ENCODE measurements at places on chromosomes 5 and 9.
A peak's percentile ranks its signal among the peaks of the same experiment; 100 is the strongest.

- no peak for DNase-seq
Measured at GRCh38 chr5:154523709-154524108, 45.7 kb upstream of the HAND1 start.

DNA sequence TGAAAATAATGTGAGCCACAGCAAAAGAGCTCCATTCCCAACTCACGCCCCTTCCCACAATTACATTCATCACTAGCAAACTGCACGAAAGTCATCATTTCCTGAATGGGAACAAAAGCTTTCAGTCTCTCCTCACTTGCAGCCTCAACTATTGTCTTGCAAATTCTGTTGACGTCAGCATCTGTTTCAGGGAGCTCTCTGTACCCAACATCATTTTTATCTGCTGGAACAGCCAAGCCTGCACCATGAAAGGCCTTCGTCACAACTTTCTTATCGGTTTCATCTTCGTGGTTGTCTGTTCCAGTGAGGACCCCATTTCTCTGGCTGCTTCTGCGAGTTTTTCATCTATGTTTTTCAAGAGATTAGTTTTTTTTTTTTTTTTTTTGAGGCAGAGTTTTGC lies 14.3 kb upstream of the RNF130 start:
- DNase-seq, result peak; percentile 13

DNA sequence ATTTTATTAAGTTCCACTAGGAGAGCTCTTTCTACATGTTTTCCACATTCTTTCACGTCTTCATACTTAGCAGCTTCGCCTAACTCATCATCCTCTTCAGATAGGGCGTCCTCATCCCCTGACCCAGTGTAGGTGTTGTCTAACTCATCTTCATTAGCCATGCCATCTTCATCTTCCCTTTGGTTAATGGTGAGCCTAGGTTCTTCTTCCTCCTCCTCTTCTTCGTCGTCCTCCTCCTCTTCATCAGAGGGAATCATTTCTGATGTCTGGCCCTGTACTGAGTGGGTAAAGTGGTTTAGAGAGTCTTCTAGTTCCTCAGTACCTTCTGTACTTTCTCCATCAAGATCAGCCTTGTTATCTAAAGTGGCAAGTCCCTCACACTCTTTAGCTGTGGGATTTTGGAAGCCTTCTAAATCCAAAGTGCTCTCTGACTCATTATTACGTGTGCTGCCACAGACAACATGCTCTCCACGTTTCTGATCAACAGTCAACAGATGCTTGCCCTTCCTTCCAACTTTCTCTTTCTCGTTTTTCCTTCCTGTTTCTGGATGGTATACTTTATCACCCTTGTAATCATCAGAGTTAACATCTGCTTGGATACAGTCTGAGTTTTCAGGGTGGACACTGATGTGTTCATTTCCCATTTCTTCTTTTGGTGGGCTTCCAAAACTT lies 31.1 kb downstream of the TUT7 start:
- no peak for DNase-seq

GRCh38 chr9:98006127-98006796 lies 23.1 kb downstream of the ANP32B start:
- DNase-seq, result no peak

DNA sequence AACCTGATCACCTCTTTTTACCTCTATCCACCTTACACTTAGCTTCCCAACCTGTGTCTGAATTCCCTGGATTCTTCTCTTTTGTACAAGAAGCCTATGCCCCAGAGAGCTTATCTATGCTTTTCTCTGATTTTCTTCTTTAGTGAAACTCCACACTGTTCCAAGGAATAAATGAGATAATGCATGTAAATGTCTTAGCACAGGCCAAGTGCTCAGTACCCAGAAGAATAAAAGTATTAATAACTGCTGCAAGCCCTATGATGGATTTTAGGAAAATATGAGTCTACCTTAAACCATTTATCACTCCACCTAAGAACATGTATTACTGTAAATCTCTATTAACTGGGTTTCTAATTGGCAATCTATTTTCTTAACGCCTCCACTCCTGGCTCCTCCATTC lies 168.5 kb upstream of the TNC start:
- DNase-seq, result no peak

GRCh38 chr5:117131048-117131679 lies 556.5 kb upstream of the SEMA6A start:
- DNase-seq, result no peak

DNA sequence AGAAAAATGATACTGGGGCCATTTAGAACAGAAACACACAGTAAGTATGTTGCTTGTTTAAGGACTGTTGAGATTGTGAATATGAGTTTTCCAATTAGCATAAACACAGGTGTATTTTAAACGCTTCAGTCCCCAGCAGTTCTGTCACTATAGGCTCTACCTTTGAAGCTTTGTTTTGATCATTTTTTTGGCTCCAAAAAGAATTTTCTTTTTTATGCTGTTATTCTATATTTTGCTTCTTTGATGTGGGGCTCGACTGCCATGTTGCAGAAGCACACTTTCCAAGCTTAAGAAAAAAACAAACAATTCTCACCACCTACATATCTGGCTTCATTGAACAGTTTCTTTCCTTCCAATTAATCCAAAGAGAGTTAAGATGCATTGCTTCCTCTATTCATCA lies 131.0 kb upstream of the DMAC1 start:
- no peak for DNase-seq

- no peak for DNase-seq
Measured at GRCh38 chr5:75441560-75441959, 69.9 kb downstream of the CERT1 start.

DNA sequence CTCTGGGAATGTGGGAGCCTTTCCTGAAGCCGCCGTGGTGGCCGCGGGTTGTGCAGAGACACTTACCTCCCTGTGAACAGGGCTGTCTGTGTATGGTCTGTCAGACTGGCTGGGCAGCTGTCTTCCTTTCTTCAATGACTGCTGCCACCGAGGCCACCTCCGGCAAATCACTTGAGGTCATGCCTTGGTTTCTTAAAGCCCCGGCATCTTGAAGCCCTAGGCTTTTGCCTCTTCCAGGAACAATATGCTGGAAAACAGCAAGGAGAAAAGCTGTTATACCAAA lies 79.5 kb upstream of the ZSWIM6 start:
- no peak for DNase-seq

GRCh38 chr9:88954066-88954465 lies 37.2 kb upstream of the S1PR3 start:
- DNase-seq, result no peak

DNA sequence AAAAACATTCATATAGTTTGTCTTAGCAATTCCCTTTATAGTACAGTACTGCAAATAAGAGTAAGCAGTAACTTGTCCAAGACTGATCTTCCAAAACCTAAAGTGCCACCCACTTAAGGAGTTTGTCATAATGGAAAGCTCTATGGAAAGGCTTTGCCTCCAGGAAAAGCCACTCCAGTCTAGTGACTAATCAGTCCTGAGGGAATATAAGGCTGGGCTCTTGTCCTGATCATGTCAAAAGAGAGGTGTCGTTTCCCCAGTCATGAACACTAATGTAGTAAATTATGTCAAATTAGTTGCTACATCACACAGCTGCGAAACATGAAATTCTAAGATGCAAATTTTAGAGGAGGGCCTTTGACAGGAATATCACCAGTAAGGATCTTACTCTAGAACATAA lies 271.6 kb downstream of the GABRB2 start:
- no peak for DNase-seq

DNA sequence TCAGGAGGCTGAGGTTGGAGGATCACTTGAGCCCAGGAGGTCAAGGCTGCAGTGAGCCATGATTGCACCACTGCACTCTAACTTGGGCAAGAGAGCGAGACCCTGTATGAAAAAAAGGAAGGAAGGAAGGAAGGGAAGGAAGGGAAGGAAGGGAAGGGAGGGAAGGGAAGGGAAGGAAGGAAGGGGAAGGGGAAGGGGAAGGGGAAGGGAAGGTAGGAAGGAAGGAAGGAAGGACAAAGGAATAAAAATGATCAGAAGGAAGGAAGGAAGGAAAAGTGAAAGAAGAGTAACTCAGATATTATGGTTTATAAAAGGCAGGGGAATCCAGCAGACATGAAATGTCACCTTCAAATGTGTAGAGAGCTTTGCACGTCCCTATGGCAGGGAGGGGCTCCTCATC lies 64.4 kb downstream of the USP20 start:
- no peak for DNase-seq

DNA sequence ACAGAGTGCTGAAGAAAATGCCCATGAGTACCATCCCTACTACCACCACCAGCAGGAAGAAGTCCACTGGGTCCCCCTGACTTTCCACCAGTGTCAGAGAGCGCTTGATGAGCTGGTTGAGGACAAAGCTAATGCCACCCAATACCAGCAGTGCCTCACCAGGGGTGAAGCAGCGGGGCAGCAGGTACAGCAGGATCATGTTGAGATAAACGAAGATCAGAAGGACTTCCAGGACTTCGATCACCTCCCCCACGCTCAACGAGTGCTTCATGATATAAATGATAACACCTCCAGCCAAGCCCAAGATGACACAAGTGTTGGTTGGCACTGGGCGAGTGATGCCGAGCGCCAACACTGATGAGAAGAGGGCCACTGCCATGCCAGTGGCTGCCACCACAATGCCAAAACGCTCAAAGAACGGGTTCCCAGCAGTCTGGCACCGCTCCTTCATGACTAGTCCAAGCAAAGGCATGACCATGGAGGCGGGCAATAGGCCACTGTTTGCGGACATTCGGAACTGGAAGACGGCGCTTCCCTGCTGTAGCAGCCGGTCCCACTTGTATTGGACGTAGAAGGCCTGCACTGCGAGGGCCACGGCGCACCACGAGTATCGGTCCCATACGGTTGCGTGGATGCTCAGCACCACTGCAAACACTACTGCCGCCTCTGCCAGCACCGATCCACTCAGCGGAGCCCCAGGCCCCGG lies 679 bp downstream of the DOLK start:
- DNase-seq, result no peak

DNA sequence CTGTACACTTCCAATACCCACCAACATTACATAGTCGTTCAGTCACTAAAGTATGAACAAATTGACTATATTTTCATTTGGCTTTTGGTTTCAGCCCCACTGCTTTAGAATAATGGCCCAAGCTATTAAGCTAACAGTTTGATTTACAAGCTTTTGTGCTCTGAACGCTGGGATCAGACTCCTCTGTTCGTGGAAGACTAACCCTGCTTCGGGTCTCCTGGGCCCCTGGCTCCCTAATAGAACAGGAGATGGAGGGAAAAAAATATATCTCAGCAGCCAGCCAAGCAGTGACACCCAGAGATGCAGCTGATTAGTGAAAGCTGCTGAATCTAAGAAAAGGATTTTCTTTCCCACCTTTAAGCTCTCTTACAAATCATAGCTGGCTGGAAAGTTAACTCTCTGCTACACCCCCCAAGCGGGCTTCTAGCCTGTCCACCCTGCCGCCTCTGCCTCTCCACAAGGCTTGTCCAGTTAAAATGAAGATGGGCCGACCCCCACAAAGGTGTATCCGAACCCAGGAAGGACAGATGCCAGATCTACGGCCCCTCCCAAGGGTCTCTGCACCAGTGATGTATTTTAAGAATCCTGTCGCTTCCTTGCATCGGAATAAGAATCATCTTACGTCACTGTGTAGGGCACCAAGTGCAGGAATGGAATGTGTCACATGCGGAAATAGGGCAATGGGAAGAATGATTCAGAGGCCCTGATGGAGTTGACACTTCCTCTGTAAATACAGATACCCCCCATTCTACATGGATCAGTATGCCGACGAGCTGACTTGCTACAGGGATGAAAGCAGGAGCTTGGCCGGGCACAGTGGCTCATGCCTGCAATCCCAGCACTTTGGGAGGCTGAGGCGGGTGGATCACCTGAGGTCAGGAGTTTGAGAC lies 33.4 kb upstream of the BARHL1 start:
- no peak for DNase-seq

DNA sequence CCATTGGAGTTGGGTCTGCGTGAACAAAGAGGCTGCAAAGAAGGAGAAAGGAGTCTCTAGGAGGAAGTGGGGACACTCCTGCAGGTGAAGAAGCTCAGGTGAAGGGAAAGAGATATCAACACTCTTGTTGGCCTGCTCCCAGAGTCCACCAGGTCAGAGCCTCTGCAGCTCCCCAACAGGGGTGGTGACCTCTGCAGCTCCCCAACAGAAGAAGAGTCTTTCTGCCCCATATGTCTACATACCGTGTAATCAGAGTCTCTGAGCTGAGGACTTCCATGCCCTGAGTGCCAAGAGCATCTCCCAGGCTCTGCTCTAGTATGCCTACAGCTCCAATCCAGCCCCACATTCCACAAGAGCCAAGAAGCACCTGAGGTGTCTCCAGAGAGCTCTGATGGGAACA lies 67.4 kb upstream of the TRPC7 start:
- DNase-seq, result no peak

DNA sequence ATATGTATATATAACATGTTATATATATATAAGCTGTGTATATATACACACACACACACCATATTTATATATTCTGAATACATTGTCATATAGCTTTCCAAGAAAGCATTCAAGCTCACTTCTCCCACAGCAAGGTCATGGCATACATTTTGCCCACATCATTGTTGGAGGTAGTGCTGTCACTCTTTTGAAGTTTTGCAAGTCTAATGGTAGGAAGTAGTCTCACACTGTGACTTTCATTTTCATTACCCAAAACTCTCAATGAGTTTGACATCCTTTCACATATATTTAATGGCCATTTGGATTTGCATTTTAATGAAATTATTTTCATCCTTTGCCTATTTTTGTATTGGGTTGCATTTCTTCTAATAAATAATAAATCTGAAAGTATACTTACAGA lies 59.8 kb upstream of the COX7C start:
- DNase-seq, result no peak

- DNase-seq, result no peak
Measured at GRCh38 chr9:128155736-128156500, 4.1 kb upstream of the BBLN start.

DNA sequence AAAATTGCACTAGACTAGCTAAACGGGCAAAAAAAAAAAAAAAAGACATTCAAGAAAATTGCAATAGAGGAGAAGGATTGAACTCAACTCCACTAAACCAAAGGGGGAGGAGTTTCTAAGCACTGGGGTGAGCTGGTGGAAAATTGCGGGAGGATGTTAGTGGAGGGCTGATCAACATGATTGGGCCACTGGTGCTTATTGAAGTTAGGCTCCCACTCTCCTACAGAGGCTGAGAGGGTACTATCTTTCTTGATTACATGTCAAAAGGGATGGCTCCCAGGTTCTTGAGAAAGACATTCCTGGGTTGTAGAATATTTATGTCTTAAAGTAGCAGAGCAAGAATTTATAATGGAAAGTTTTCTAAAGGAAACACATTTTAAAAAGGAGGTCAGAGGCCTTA lies 38.0 kb downstream of the CAMK4 start:
- no peak for DNase-seq

GRCh38 chr5:59832577-59833301 lies 60.8 kb downstream of the PDE4D start:
- no peak for DNase-seq

All from T-helper 22 cell (primary cell).